ENCODE measurements at places on chromosomes 2 and 18.

GRCh38 chr2:55093381-55093780, 43.1 kb upstream of the RTN4 start:
- no peak for DNase-seq

DNA sequence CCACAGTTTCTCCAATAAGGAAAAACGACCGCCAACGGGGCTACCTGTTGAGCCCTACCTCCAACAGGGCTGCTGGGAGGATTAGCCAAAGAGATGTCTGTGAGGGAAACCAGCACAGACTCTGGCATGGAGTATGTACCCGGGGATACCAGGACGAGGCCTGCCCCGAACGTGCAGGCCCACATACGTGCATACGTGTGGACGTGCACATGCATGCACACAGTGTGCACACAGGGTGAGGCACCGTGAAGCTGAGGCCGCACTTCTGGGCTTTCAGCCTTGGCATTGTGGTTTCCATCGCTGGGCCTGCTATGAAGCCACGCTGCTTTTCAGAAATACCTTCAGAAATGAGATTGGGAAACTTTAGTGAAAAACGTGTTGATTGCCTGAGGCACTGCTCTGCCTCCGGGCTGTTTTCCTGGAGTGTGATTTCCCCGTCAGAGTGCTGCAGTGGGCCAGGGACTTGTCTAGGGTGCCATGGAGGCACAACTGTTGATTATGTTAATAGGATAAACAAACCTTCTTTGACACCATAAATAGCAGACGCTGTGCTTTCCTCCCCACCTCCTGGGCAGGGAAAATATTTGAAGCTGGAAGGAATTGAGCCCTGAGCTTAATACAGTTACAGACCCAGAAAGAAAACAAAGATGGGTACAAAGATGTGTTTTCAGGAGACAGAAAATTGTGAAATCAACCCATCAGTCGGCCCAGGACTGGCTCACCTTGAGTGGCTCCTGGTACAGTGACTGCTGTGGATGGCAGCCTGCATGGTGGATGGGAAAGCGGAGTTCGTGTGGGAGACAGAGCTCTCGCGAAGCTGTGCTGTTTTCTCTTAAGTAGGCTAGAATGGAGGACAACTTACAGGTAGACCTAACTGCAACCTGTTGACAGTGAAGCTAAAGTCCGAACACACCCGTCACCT, 182.3 kb downstream of the FAM210A start:
- no peak for DNase-seq

- no peak for DNase-seq
These were observed 111.8 kb downstream of the EPB41L3 start for GRCh38 chr18:5431836-5432575.

DNA sequence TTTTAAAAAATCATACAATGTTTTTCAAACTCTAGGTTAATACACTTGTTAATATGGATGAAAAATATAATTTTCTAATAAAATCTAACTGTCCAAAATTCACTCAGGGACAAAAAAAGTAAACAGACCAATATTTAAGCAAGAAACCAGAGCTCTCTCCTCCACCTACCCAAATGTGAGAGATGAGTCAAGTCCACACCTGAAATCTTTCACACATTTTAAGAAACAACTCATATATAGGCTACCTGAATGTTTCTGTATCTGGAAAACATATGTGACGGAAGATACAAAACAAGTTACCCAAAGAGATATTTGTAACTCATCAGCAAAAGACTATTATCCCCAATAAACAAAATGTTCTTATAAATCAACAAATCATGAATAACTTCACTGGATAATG, 20.2 kb downstream of the ZNF516 start:
- no peak for DNase-seq

GRCh38 chr2:95526360-95527341, 42.1 kb upstream of the TRIM43B start:
- peak; percentile 75 for DNase-seq

- DNase-seq, result no peak
These were observed 96.5 kb upstream of the HS6ST1 start for GRCh38 chr2:128414946-128415778.

GRCh38 chr18:24033641-24034412, 19.3 kb downstream of the TTC39C start:
- DNase-seq, result no peak

GRCh38 chr2:172751564-172751963, 15.9 kb downstream of the RAPGEF4 start:
- no peak for DNase-seq

DNA sequence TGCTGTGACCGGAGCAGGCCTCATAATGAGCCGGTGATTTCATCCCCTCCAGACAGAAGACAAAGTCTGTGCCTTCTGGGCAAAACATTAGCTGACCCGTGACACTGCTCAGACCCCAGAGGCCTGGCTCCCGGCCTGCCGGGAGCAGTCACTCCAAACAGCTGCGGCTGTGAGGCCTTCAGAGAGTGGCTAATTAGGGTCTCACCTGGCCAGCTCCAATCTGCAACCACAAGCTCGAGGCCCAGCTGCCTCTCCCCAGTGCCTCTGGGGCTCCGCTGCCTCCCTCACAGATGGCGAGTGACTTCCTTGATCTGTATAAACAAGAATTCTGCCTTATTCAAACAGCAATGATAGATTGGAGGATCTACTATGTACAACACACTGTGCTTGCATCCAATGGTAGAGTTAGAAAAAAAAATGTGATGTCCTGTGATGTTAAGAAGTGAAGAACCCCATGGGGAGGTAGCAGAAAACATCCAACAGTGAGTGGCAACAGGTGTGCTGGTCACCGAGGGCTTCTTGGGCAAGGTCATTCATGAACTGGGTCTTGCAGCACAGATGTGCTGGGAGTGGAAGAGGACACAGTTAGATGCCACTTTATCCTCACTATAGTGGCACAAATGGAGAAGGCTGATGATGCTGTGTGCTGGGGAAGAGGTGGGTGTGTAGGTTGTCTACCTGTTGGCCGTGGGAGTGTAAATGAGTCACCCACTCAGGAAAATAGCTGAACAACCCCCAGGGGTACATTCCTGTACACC, 98.2 kb upstream of the ASAP2 start:
- peak; percentile 15 for DNase-seq

DNA sequence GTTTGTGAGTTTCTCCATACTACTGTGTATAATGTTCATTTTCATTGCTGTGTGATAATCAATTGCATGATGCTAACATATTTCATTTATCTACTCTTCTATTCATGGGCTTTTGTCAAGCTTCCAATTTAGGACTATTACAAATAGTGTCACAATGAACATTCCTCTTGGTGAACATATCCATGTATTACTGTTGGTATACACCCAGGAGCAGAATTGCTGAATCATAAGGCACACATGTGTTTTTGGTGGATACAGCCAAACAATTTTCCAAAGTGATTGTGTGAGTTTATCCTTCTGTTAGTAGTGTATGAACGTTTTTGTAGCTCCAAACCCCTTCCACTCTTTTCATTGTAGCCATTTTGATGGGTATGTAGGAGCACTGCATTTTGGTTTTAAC, 101.6 kb upstream of the COPS8 start:
- DNase-seq, result no peak

GRCh38 chr18:21489119-21489750, 111.3 kb downstream of the ESCO1 start:
- peak; percentile 75 for DNase-seq

DNA sequence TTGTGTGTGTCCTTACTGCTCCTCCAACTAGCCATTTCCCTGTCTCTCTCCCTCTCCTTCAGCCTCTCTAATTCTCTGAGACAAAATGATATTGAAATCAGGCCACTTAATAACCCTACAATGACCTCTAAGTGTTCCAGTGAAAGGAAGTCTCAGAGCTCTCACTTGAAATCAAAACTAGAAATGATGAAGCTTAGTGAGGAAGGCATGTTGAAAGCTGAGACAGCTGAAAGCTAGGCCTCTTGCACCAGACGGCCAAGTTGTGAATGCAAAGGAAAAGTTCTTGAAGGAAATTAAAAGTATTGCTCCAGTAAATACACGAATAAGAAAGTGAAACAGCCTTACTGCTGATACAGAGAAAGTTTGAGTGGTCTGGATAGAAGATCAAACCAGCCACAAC, 72.9 kb downstream of the PRKCE start:
- no peak for DNase-seq

DNA sequence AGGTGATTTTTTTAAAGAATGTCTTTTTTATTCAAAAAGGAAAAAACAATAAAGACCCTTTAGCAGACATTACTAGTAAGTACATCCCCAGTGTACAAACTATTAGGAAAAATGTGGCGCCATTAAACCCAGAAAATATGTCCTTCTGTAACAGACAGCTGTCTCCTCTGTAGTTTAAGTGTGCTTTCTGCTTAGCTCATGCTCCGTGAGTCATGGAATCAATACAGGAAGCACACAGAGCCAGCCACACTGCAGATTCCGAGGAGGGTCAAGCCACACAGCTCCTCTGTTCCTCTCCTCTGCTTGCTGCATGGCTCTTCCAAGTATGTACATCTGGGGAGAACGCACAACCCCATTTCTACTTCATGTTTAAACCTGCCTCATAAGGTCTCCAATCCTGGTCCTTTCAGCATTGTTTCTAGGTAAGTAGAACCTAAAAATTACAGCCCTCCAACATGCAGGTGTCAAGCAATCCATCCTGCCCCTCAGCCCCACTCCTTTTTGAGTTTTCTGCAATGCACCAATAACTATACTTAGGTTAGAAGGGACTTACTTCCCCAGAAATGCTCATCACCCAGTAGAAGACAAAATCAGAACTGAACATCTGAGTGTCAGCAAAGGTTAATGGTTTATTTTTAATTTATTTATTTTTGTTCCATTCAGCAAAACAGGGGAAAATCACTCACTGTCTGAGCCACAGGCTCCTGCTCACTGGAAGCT, 37.5 kb downstream of the ACVR1 start:
- DNase-seq, result peak; percentile 32

- no peak for DNase-seq
These were observed 707 bp upstream of the ERFE start for GRCh38 chr2:238158018-238158508.

DNA sequence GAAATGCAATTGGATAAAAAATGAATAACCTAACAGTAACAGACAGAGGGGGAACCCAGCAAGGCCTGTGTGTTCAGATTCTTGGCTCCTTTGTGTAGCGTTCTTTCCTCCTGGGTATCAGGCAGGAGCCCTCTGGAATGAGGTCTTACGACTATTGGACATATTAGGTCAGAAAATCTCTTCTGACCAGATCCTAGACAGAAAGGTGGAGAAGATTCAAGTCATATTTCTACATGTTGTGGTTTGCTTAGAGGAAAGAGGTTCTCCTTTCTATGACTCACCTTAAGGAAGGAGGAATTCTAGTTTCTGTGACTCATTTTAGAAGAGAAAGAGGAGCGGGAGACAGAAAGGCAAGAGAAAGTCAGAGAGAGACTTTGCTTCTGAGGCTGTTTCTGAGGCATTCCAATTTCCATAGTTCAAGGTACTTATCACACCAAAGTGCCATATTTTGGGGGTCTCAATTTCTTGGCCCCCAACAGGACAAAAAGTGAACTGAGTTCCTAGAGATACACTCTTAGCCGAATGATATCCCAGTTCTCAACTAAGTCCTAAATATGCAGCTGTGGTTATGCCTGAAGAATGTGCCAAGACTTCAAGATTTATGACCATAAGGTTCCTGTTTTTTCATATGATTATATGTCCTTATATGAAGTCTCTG, 618.6 kb downstream of the ZEB2 start:
- no peak for DNase-seq

DNA sequence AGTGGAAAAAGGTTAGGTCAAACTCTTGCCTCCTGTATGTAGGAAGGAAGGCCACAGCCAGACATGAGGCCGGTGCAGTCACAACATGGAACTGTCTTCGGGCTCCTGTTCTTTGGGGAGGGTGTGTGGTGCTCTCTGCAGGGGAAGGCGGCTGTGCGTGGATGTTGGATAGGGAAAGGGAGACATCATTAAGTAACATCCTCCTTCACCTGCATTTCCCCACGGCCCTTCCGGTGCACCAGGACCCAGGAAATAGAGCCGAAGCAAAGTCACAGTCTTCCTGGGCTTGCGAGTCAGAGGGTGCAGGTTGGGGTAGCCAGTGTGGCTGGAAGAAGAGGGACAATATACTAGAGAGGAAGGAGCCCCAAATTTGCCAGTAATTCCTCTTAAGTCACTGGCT, 78.9 kb upstream of the SMAD7 start:
- DNase-seq, result no peak

GRCh38 chr2:12767996-12768624, 51.4 kb downstream of the TRIB2 start:
- DNase-seq, result no peak

- DNase-seq, result peak; percentile 57
These were observed 2.8 kb downstream of the SP9 start for GRCh38 chr2:174337337-174338146.

DNA sequence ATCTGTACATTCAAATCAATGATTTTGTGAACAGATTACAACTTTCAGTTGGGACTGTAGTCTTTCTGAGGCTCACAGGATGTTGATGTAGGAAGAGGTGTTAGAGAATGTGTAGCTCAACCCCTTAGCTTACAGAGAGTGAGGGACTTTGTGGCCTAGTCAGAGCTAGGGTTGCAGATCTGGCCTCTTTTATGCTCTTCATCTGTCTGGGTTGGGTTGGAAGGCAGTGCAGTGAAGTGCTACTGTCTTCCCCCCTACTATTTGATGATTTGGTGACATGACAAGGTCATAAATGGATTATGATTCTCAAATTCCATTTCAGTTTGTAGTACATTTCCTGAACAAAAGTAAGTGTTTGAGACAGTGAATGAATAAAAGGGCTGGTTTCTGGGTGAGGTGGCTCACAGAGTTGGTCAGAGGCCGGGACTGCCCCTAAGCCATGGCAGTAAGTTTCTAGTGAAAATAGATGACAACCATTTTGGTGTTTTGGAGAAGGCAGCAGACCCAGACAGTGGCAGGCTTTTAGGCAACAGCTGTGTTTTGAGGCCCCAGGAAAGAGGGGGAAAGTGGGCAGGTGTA, 21.6 kb downstream of the MAP4K4 start:
- no peak for DNase-seq

DNA sequence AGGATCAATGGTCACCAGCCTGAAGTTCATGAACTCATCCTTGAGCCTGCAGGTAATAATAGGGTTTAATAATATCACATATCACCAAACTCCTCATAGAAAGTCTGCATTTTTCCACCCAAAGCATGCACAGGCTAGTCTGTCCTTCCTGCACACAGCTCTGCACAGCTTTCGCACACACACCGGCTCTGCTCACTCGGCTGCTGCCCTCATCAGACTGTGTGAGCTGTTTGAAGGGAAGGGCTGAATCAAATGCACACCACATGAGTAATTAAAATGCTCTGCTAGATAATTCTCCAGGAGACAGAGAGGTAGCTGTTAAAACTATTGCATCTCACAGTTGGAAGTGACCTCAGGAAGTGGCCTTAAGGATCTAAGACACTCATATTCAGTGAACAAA, 108.4 kb upstream of the YPEL5 start:
- DNase-seq, result no peak

DNA sequence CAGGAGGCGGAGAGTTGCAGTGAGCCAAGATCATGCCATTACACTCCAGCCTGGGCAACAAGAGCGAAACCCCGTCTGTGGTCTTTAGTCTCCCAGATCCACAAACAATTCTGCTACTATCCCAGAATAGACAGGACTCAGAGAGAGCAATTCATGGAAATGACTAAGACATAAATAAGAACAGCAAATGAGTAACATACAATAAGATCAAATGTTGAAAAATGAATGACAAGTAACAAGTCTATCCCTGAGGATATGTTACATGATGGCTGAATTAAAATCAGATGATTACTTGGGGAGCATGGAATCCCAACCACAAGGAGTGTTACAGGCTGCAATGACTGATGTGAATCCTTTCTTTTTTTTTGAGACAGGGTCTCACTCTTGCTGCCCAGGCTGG, 10.3 kb downstream of the ARL5A start:
- no peak for DNase-seq

GRCh38 chr18:62738639-62739038, 23.3 kb downstream of the PHLPP1 start:
- DNase-seq, result no peak
